ENCODE measurements at places on chromosomes 4 and X.

DNA sequence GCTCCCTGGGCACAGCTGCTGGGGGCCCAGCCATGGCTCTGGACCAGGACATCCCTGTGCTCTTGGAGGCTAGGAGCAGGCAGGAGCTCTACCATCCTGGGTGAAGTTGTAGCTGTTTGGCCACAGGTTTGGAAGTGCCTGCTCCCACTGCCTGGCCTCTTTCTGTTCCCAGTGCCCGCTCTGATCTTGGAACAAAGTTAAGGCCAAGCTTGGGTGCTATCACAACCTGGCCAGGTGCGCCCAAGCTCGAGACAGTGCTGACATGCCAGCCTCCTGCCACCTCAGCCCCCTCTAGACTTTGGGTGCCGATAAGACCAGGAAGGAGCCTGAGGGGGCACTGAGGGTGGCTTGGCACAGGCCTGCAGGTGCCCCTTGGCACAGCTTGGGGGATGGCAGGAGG is 686.1 kb upstream of the AADAT start:
- DNase-seq: no peak

- DNase-seq: peak; percentile 60
Observed at GRCh38 chrX:68084765-68085164, 348.5 kb downstream of the OPHN1 start.

GRCh38 chr4:65450899-65451298 is 219.4 kb downstream of the EPHA5 start:
- DNase-seq: no peak

DNA sequence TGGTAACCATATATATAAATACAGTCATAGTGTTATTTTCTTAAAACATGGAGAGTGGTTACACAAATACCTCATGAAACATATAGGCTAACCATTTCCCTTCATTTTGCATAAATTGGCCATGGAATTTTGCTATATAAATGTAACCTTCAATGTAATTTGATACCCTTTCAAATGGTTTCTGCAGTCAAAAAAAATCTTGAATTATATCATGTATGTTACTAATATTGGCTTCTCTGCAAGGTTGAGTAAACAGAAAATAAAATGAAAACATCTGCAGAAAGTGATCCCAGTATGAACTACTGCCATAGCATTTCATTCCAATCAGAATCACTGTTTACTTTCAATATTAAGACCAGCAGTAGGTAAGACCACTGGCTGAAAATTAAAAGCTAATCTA is 1165.9 kb upstream of the TENM3 start:
- no peak for DNase-seq

DNA sequence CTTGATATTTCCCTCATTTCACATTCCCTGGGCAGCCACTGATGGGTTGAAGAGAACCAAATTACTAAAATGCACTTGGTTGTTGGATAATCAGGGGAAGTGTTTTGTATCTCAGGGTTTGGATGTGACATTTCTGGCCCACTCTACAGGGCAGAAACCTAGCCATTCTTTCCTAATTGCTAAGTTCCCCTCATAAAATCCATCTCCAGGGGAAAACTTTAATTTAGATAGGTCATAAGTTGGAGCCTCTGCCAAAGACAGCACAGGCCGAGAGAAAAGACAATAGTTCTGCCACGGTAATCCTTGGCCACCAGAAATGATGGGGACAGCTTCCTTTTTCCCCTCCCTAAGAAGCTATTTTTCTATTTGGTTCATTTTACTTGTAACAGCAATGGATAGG is 192.7 kb upstream of the C1QTNF7 start:
- DNase-seq: no peak

DNA sequence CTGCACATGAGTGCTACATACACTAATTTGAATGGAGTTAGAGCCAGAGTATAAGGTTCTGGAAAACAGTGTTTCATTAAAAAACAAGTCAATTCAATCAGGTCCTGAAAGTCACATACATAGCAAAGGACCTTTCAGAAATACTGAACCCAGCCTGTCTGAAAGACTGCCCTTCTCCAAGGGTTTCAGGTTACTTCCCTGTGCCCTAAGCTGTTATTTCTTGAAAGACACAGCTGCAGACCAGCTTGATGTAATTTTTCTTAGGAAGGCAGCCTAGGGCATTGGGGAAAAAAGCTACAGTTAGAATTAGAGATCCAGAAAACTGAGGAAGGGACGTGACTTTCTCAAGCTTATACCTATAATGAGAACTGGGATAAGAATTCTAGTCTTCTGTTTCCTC is 155.9 kb upstream of the MAOA start:
- no peak for DNase-seq

- DNase-seq: no peak
Observed at GRCh38 chr4:15443371-15444160, 15.7 kb downstream of the C1QTNF7 start.

GRCh38 chr4:173418639-173419038 is 19.7 kb upstream of the SCRG1 start:
- DNase-seq: no peak

GRCh38 chrX:130915302-130915701 is 12.3 kb upstream of the ENOX2 start:
- peak; percentile 10 for DNase-seq

DNA sequence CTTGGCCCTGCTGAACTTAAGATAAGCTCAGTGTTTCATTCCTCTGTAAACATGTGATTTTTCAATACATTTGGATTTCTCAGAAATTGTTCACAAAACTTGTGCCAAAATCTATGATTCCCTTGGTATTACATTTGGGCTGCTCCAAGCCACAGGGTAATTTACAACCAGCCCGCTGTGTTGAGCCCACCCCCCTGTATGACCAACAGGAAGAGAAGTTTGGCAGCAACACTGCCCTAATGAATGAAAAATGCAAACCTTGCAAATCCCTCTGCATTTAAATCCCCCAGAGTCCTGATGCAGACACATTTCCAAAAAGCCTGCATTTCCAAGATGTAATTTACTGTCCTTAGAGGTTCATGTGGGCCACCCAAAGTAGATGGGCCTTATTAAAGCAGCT is 34.1 kb upstream of the GAB1 start:
- peak; percentile 61 for DNase-seq

GRCh38 chr4:8218371-8219031 is 19.4 kb downstream of the SH3TC1 start:
- DNase-seq: no peak

GRCh38 chr4:141636082-141636770 is at the start of gene IL15:
IL15 (plus strand) TSS chr4:141636583; CDS start chr4:141719465, 82,882 bp downstream.
- peak; percentile 84 for DNase-seq

DNA sequence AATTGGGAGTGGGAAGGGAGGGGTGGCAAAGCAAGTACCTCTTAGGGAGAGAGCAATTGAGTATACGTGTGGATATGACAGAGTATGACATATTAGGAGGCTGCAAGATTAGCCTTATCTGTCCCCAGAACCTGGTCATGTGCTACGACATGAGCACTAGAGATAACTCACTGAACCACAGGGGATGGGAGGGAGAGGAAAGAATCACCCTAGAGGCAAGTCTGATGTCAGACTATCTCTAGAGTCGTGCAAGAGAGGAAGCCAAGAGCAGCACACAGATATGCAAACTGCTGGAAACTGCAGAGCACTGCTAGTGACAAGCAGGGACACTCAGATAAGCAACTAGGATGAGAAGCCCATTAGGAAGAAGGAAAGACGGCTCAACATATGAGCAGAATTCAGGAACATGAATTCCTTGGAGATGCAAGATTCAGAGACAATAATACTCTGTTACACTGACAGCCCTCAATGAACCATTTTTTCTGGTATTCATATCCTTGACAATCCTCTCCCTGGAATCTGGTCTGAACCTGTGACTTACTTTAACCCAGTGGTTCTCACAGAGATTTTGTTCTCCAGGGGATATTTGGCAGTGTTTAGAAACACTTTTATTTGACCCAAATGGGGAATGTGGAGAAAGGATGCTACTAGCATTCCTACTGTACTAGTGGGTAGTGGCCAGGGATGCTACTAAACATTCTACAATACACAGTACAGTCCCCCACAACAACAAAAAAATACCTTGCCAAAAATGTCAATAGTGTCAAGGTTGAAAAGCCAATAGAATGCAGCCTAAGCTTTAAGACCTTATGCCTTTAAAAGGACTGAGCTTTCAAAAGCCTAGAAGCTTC is 84.0 kb upstream of the BMP2K start:
- no peak for DNase-seq

DNA sequence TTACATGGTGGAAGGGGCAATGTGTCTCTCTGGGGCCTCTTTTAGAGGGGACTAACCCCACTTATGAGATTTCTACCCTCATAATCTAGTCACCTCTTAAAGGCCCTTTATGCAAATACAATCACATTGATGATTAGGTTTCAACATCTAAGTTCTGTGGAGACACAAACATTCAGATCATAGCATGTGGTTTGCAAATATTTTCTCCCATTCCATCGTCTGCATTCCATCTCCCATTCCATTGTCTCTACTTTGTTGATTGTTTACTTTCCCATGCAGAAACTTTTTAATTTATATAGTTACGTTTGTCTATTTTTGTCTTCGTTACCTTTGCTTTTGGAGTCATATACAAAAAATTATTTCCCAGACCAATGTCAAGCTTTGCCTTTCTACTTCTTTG is 927.5 kb upstream of the INTU start:
- DNase-seq: peak; percentile 34

DNA sequence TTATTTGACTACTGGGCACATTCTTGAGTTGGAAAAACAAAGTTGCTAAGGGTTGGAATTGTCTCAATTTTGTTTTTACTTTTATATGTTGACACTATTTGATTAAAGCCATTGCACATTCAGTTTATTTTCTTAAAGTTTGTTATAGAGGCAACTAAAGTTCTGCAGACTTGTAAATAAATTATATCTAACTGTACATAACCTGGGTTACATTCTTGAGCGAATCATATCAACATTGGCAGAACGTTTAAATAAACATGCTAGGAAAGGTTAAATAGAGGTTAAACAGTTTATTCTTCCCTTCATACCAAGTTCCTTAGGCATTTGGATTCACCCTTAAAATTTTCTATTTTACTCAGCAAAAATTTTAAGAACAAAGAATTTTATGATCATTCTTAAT is 74.5 kb downstream of the UCHL1 start:
- no peak for DNase-seq
